Activated T-cell treated with anti-CD3 and anti-CD28 coated beads for 4 hours (primary cell): ENCODE measurements at places on chromosomes 5 and 9.

DNA sequence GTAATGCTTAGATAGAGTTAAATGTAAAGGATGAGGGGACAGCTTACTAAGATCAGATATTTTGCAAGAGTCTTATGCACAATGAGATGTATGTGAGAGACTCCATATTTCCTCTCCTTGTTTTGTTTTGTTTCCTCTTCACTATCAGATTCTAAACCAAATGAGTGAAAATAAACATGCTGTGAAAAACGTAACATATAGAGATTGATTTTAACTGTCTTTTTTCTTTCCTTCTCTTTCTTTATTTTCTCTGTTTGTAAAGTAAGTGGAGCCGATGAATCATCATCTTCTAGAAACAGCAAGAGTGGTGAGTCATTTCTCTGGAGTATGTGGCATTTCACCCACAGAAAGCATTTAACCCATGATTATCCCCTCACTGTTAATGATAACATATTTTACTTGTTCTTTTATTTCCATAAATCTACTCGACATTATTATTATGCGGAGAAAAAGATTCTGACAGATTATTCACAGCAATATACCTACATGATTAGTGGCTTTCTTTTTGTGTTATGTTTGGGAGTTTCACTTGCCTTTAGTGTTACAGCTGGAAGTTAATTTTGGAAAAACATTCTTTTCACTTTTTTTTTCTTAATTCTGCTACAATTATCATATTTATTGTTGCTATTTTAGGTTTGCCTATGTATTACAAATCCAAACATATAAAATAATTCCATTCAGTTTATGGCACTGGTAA, 2.1 kb upstream of the ANXA1 start:
- no peak for DNase-seq

GRCh38 chr5:172925336-172925948, 33.8 kb upstream of the RPL26L1 start:
- DNase-seq = no peak

GRCh38 chr5:158381614-158382160, 522.7 kb upstream of the CLINT1 start:
- no peak for DNase-seq

DNA sequence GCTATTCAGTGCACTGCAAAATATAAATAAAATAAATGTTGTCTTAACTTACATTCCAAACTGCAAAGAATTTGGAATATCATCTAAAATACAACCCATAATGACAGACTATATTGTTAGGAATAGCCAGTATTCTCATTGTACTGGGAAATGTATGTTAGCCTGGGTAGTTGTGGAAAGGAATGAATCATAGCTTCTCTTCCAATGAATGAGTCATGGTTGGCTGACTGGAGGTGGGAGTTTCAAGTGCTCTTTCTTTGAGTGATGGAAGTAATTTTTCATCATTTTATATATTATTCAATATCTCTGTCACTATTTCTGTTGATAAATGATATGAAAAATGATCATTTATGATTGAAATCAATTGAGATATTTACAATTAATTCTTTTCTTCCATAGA, 158.6 kb upstream of the ARRDC3 start:
- DNase-seq = no peak

GRCh38 chr9:81490605-81491331, 198.6 kb downstream of the TLE1 start:
- DNase-seq = no peak

DNA sequence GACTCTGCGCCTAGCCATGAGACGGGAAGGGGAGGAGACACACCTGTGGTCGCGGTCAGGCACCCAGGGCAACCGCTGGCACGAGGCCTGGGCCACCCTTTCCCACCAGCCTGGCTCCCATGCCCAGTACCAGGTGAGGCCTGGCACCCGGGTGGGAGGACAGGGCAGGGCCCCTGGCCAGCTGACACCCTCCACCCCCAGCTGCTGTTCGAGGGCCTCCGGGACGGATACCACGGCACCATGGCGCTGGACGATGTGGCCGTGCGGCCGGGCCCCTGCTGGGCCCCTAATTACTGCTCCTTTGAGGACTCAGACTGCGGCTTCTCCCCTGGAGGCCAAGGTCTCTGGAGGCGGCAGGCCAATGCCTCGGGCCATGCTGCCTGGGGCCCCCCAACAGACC, 5.0 kb downstream of the MAMDC4 start:
- no peak for DNase-seq

GRCh38 chr9:78866207-78867132, 569.5 kb downstream of the PSAT1 start:
- no peak for DNase-seq

- DNase-seq = no peak
Measured at GRCh38 chr9:96109680-96110351, 192.2 kb downstream of the HSD17B3 start.

- DNase-seq = no peak
Measured at GRCh38 chr5:119656023-119656422, 26.7 kb downstream of the FAM170A start.

- DNase-seq = no peak
Measured at GRCh38 chr5:50445296-50445949, 4.3 kb upstream of the EMB start.

GRCh38 chr5:93850311-93850710, 108.9 kb upstream of the POU5F2 start:
- DNase-seq = no peak

- DNase-seq = no peak
Measured at GRCh38 chr5:154046486-154046885, 7.7 kb downstream of the MFAP3 start.

GRCh38 chr9:98992885-98993569, 49.3 kb downstream of the COL15A1 start:
- no peak for DNase-seq

DNA sequence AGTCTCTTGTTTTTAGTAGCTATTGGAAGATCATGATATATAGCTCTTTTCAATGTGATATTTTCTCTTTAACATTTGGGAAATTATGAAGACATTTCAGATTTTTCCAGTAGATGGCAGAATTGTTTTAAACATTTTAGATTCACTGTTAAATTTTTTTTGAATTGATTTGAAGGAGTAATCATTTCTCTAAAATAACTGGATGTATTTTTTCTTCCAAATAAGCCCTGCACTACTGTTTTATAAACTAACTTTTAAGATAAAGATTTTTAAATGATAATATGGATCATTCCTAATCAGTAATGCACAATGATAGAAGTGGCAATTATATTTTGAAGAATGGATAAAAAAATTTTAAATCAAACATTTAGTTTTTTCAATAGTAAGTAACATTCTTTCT, 14.2 kb downstream of the NDUFAF2 start:
- DNase-seq = no peak
